ENCODE measurements at places on chromosomes 12 and 14.
A peak's percentile ranks its signal among the peaks of the same experiment; 100 is the strongest.

GRCh38 chr12:6819106-6820030 is 2.3 kb upstream of the GPR162 start:
- ATAC-seq, result no peak

DNA sequence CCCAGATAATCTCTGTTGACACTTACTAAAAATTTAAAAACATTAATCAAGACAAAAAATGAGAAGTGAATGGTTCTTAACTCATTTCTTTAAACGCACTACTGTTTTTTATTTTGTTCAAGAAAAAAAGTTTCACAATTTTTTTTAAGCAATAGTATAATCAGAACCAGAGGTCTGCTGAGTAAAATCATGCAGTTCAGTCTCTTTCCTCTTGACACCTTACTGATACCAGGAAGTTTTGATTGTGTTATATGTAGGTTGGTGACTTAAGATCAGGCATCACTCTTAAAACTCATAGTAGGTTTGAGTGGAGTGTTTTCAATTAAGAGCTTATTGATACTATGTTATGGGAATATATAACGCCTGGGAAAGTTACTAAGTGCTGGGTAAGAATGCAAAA is 121.4 kb downstream of the TRMT5 start:
- ATAC-seq, result no peak

DNA sequence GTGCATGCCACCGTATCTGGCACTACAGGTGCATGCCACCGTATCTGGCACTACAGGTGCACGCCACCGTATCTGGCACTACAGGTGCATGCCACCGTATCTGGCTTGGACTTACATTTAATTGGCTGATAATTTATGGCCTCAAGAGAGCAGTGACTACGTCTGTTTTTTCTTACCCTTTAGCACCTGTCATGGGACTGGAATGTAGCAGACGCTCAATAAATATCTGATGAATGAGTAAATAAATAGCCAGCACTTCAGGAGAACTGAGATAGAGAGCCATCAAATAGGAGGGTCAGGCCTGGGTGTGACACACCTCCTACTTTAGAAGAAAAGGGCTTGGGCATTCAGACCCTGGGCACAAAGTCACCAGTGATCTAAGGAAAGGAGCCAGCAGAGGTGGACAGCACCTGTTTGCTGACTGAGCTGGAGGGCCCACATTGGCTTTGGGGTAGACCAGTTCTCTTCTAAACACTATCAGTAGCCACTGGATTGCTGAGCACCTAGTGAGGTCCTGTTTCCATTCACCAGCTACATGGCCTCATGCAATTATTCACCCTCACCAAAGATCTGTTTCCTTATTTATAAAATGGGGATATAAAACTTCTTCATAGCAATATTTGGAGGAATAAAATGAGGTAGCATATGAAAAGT is 50.1 kb downstream of the RFX4 start:
- ATAC-seq, result no peak

DNA sequence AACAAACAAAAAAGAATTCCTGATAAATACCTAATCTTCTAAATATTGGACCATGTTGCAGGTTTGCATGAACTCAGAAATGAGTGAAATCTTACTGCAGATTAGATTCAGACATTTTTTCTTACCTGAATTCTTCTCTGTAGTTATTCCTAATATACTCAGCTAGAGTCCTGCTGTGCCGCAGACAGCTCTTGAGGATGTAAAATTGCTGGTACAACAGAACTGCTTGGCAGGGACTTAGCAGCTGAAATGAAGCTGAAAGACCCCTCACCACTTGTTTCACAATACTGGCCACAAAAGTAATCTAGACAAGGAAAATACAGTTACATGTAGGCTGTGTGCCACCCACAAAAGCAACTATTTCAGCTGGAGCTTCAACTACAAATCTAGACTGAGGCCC is 48.3 kb upstream of the KICS2 start:
- no peak for ATAC-seq

DNA sequence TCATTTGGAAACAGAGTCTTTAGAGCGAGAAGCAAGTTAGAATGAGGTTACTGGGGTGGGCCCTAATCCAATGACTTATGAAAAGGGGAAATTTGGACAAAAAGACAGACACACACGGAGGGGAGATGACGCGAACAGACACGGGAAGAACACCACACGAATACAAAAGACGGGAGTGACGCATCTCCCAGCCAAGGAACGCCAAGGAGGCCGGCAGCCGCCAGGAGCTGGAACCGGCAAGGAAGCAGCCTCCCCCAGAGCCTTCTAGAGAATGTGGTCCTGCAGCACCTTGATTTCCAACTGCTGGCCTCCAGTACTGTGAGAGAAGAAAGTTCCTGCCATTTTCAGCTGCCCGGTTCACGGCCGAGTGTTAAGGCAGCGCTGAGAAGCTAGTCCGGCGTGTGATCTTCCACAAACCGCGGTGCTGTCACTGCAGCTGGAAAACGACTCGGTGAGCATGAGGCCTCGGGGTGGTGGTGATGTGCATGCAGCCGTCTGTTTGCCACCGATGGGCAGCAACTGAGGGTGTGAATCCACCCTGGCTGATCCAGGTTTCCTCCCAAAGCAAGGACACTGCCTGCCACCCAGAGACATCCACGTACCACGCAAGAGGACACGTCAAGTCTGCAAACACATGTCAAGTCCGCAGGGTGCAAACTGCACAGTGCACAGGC is 124.5 kb downstream of the NCOR2 start:
- no peak for ATAC-seq

DNA sequence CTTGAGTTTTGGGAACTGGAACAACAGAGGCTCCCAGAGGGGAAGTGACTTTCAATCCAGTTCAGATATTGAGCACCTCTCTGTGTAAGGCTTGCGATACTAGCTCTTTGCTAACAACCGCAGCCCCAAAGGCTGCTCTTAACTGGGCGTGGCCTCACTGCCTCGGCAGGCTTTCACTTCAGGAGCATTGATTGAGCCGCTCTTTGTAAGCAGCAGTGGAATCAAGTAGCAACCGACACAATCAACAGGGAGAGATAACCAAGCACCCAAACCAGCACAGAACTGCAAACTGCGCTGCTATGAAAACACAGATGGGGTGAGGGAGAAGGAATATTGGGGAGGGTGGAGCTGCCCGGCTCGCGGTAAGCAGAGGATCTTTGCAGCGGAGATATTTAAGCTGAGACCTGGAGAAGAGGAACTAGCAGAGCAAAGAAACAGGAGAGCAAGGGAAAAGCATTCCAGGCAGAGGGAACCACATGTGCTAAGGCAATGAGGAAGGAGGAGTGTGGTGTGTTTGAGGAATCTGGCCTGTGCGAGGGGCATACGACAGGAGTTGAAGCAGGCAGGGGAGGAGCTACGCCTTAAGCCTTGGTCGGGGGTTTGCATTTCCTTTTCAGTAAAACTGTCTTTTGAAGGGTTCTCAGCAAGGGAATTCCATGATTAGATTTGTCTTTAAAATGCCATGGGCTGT is 17.3 kb upstream of the YY1 start:
- peak; percentile 96 for ATAC-seq

DNA sequence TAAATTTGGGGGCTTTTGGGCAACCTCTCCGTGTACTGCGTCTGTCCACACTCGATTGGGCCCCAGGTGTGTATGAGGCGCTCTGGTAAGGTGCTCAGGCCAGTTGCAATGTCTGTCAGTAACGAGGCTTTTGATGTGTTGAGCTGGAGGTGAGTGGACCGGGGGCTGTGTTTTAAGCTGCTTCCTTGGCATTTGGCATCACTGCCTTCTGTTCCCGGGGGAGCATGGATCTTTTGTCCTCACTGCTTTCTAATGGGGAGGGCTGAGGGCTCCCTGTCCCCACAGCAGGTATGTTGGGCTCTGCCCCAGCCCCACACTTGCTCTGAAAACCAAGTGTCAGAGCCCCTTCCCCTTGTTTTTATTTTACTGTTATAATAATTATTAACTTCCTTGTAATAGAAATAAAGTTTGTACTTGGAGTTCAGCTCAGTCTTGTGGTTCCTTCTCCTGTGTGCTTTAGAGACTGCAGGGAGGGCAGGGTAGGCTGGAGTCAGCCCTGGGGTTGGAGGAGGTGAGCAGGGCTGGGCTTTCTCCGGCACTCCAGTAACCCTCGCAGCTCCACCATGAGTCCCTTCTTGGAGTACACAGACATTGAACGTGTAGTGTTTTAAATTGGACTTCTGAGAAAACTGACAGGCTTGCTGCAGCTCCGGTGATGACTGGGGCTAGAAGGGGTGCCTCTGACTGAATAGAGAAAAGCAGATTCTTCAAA is 28.0 kb downstream of the TRAFD1 start:
- no peak for ATAC-seq

- ATAC-seq, result no peak
These were observed 974.5 kb upstream of the FLRT2 start for GRCh38 chr14:84555493-84555892.

GRCh38 chr14:75335571-75335970 is 56.9 kb downstream of the FOS start:
- no peak for ATAC-seq

DNA sequence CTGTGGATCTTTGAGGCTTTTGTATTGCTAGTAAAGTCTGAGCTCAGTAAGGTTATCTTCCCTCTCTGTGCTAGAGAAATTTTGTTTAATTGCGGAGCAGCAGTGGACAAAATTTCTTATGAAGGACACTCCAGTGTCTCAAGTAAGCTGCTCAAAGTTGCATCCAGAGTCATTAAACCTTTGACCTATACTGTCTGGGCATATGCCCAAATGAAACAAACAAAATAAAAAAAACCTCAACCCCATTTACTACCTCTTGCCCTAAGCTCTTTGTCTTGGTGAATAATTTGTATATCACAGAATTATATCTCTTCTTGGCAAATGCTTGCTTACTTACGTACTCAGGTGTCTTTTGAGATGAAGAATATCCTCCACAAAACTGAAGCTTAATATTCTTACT is 465.2 kb downstream of the SOX5 start:
- no peak for ATAC-seq

DNA sequence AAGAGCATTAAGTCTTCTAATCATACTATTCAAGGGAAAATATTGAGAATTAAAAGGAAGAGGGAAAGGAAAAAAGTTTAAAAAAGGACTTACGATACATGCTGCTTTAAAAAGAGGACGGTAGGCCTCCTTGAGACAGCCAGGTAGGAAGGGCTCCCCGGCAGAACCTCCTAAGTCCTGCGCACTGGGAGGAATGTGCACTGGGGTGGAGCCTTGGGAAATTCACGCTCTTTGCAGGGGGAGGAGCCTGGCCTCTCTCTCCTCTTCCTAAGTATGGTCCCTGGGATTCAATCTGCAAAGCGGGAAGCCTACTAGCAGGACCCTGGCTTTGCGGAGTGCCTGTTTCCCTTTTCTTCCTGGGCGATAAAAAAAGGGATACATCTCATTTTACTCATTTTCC is 553.0 kb downstream of the RPS29 start:
- ATAC-seq, result no peak

- ATAC-seq, result no peak
These were observed 31.2 kb upstream of the KLC1 start for GRCh38 chr14:103597623-103598377.

- ATAC-seq, result no peak
These were observed 64.4 kb downstream of the WSCD2 start for GRCh38 chr12:108193493-108193892.

DNA sequence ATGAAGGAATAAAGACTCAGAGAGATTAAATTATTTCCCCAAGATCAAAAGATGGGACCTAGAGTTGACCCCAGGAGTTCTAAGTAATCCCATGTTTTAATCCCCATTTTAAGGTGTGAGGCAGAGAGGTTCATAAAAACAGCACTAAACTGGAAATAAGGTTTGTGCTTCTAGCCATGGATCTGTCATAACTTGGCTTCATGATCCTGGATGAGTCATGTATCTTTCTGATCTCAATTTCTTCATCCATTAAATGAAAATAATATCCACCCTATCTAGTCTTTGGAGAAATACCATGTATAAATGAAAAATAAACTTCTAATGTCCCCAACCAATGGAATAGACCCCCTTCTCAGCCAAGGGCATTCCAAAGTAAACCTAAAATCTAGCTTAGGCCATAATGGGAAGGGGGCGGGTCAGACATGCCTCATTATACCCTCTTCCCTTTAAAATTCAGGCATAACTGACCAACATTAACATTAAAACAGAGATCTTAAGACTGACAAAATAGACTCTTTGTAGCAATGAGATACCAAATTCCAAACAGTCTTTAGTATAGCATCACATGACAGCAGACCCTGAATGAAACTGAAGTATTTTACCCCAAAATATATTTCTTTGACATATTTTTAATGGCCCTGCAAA is 47.8 kb downstream of the SLC41A2 start:
- no peak for ATAC-seq

Data from stimulated activated memory B cell treated with anti-CD40 and anti-IgM and Interleukin-4, amounts not matched to agents 10 μg/mL and 1 μg/mL and 100 μg/mL, for 72 hours (primary cell).